ENCODE measurements at places on chromosomes 5 and 9. TPM values are rescaled to one million over a fixed set of nuclear protein-coding genes. Genes with fewer than 3 reads are reported as not detected.
A peak's percentile ranks its signal among the peaks of the same experiment; 100 is the strongest.

The CEL gene
- total RNA-seq, result 1.4 TPM

The TXNDC8 gene
- not detected for total RNA-seq

The PIP5K1B gene
- not detected for total RNA-seq

The IL11RA gene
- 77.0 TPM for total RNA-seq

The TERT gene
- total RNA-seq, result not detected

The RASEF gene
- total RNA-seq, result not detected

The NKD2 gene
- 0.23 TPM for total RNA-seq

The SPATA31D4 gene
- not detected for total RNA-seq

The FREM1 gene
- not detected for total RNA-seq

The GPR150 gene
- 1.2 TPM for total RNA-seq

The LRRC70 gene
- total RNA-seq, result 0.71 TPM

The TRAF1 gene
- 102 TPM for total RNA-seq

The CDKN2A gene
- 20.4 TPM for total RNA-seq

The PHF24 gene
- not detected for total RNA-seq

The PAPPA gene
- total RNA-seq, result not detected

The CD14 gene
- 4.1 TPM for total RNA-seq

- H3K36me3 ChIP-seq, result no peaks in the 10 kb centered on the region
- no peak for DNase-seq
- no peak overlapping the region for H3K27ac ChIP-seq
- no peak overlapping the region for H3K4me3 ChIP-seq
Observed at GRCh38 chr5:137453483-137454080, 45.5 kb downstream of the SPOCK1 start.

DNA sequence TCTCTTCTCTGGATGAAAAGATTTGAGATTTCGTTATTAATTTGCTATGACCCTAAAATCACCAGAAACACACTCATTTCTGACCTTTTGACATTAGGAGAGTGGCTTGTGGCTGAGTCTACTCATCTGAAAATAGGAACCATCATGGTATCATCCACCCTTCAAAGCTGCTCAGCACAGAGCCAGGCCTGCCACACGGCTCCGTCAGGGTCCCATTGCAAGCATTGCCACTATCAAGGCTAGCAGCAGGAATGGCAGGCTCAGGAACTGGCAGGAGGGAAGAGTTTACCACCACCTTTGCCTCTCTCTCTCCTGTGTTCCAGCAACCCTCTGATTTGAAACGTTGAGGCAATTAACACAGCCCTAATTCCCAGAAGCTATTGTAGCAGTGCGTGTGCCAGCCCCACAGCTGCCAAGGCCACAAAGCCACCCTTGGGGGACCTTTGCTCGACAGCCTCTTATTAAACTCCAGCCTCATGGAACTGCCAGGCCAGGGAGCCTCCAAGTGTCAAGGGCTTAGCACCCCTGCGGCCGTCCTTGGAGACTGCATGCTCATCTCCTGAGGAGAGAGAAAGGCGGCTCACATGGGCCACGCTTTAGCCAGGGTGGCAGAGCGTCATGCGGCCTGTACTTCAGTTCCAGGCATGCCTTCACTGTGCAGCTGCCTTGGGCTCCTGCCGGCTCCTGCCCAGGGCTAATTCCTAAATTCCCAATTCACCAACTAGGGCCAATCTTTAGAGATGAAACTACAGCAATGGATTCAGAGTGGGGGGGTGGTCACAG lies 145.9 kb downstream of the ROR2 start:
- no peak overlapping the region for H3K27ac ChIP-seq
- no peaks in the 10 kb centered on the region for H3K36me3 ChIP-seq
- DNase-seq, result no peak
- H3K4me1 ChIP-seq, result no peaks in the 10 kb centered on the region
- H3K27me3 ChIP-seq, result no peaks in the 10 kb centered on the region
- no peak overlapping the region for H3K4me3 ChIP-seq

- H3K27ac ChIP-seq, result no peak overlapping the region
- H3K27me3 ChIP-seq, result peaks cover 28% of the 10 kb centered on the region
- DNase-seq, result no peak
- no peaks in the 10 kb centered on the region for H3K4me1 ChIP-seq
Observed at GRCh38 chr9:77697238-77697984, 49.3 kb upstream of the GNA14 start.

- DNase-seq, result no peak
- no peak overlapping the region for H3K4me3 ChIP-seq
- no peaks in the 10 kb centered on the region for H3K27me3 ChIP-seq
- peaks cover 9% of the 10 kb centered on the region for H3K36me3 ChIP-seq
- H3K27ac ChIP-seq, result no peak overlapping the region
Observed at GRCh38 chr9:32401488-32401887, 17.0 kb downstream of the ACO1 start.

DNA sequence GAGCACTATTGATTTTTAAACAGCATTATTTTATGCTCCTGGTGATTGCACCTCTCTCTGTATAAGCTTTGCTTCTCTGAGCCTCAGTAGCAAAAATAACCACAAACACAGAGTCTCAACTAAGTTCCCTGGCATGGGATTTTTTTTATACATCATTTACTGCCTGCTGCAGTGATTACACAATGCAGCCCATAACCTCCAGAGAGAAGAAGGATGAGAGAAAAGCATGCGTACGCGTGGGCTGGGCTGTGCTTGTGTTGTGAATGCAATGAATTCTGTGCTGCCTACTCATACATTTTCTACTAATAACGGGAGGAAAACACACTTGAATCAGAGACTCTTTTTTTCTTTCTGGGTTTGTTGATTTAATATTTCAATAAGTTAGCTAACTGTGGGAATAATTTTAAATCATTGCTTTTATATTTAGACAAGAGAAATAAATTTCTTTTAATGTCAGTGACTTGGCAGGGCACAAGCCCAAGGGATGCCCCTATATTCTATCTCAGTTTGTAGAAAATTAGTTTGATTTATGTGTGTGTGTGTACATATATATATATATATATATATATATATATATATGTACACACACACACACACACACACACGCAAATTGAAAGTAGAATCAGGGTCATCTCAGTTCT lies 351.5 kb downstream of the MED10 start:
- no peaks in the 10 kb centered on the region for H3K36me3 ChIP-seq
- no peaks in the 10 kb centered on the region for H3K27me3 ChIP-seq
- DNase-seq, result no peak
- no peak overlapping the region for H3K4me3 ChIP-seq

GRCh38 chr5:135729321-135729786 lies 105.1 kb upstream of the SLC25A48 start:
- no peak overlapping the region for H3K4me3 ChIP-seq
- H3K27ac ChIP-seq, result no peak overlapping the region
- H3K27me3 ChIP-seq, result no peaks in the 10 kb centered on the region
- H3K36me3 ChIP-seq, result no peaks in the 10 kb centered on the region
- H3K4me1 ChIP-seq, result no peaks in the 10 kb centered on the region

DNA sequence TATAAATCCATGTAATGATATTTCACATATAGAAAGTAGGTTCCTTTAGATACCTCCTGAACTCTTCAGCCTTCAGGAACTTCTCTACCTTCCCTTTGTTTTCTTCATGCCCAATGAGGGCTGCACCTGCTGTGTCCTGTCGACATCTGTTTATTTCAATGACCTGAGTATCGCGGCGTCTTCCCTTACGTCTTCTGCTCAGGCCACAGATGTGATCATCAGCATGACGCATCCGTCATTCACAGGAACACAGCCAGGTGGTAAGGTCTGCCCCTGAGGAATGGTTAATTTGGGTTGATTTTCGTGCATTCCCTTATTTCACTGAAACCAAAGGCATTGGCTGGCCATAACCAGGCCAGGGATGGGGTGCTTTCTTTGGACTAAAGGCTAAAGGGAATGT lies 217.1 kb downstream of the MED10 start:
- H3K4me1 ChIP-seq, result no peaks in the 10 kb centered on the region
- H3K36me3 ChIP-seq, result no peaks in the 10 kb centered on the region
- no peak overlapping the region for H3K27ac ChIP-seq
- no peak overlapping the region for H3K4me3 ChIP-seq
- peaks cover 8% of the 10 kb centered on the region for H3K27me3 ChIP-seq
- DNase-seq, result no peak

DNA sequence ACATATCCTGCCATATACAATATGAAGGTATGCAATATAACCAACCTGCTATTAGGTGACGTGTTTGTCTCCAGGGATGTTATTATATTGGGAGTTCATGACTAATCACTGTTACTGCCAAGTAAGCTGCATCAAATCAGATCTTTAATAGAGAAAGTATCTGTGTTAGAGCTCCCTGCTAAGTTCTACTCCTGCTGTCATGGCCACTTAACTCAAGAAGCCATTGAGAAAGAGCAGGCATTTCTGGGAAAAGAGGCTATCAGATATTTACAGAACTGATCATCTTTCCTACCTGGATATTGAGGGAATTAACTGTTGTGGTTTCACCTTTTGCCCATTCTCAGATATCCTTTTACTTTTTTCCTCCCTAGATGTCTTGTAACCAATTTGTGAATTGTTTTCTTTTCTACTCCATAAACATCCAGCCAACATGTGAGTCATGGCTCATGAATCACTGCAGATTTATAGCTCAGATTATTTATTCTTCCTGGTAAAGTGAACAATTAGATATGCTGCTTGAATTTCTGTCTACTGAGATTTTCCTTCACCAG lies 634.8 kb upstream of the FAM174A start:
- DNase-seq, result no peak
- no peak overlapping the region for H3K4me3 ChIP-seq
- H3K4me1 ChIP-seq, result no peaks in the 10 kb centered on the region
- no peaks in the 10 kb centered on the region for H3K36me3 ChIP-seq
- H3K27me3 ChIP-seq, result no peaks in the 10 kb centered on the region

DNA sequence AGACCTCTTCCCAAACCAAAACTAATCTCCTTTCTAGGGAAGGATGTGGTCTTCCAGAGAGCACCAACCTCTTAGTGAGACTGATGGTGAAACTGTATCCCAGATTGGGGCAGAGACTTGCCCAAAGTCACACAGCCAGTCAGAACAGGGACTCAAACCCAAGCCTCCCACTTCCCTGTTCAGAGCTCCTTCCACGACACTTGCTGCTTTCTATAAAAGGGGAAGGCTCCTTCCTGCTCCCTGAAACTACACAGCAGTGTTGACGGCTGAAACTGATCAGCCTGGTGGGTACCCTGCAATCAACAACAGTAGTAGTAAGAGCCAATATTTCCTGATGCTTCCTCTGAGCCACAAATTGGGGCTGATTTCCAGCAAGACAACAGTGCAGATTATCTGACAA lies 1.5 kb downstream of the TOR2A start:
- H3K27me3 ChIP-seq, result no peaks in the 10 kb centered on the region
- H3K36me3 ChIP-seq, result peaks cover 5% of the 10 kb centered on the region
- peak overlapping the region; percentile 79 for H3K27ac ChIP-seq
- peaks cover 14% of the 10 kb centered on the region for H3K4me1 ChIP-seq
- peak overlapping the region; percentile 87 for H3K4me3 ChIP-seq
- DNase-seq, result no peak

- H3K4me1 ChIP-seq, result no peaks in the 10 kb centered on the region
- no peak overlapping the region for H3K4me3 ChIP-seq
- DNase-seq, result no peak
- H3K36me3 ChIP-seq, result no peaks in the 10 kb centered on the region
Observed at GRCh38 chr9:16828340-16829281, 41.9 kb downstream of the BNC2 start.

GRCh38 chr5:136811551-136811950 lies 446.2 kb upstream of the TRPC7 start:
- no peak for DNase-seq
- no peaks in the 10 kb centered on the region for H3K36me3 ChIP-seq
- H3K27me3 ChIP-seq, result no peaks in the 10 kb centered on the region
- H3K4me1 ChIP-seq, result no peaks in the 10 kb centered on the region

GRCh38 chr9:71909887-71910649 lies 925 bp downstream of the ABHD17B start:
- H3K27me3 ChIP-seq, result no peaks in the 10 kb centered on the region
- peaks cover 39% of the 10 kb centered on the region for H3K4me1 ChIP-seq
- peak overlapping the region; percentile 99 for H3K4me3 ChIP-seq
- peaks cover 14% of the 10 kb centered on the region for H3K36me3 ChIP-seq
- peak overlapping the region; percentile 91 for H3K27ac ChIP-seq

DNA sequence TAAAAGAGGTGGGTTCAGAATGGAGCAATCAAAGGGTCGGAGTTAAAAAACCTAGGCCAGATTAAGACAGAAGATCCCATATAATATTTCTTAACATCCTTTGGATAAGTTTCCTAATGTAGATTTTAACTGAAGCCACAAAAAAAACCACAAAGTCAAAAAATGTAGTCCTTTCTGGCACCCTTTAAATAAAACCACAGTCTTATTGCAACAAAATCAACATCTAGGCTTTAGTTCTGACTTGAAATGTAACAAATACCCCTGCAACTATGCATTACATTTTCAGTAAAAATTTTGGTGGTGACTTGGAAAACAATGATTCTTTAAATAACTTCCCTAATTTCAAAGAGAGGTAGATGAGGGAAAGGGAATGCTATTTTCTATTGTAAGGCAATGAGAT lies 109.2 kb downstream of the PSAT1 start:
- DNase-seq, result no peak
- no peak overlapping the region for H3K4me3 ChIP-seq
- no peaks in the 10 kb centered on the region for H3K4me1 ChIP-seq
- no peak overlapping the region for H3K27ac ChIP-seq

GRCh38 chr9:106307670-106308069 lies 555.3 kb upstream of the ZNF462 start:
- no peak overlapping the region for H3K27ac ChIP-seq
- H3K4me3 ChIP-seq, result no peak overlapping the region
- H3K4me1 ChIP-seq, result no peaks in the 10 kb centered on the region
- no peaks in the 10 kb centered on the region for H3K36me3 ChIP-seq
- DNase-seq, result no peak
